ENCODE measurements at places on chromosomes 11 and 22. TPM values are rescaled to one million over a fixed set of nuclear protein-coding genes. Genes with fewer than 3 reads are reported as not detected.

CACNA1I gene
- not detected for polyA plus RNA-seq

PATE4 gene
- not detected for polyA plus RNA-seq

LSP1 gene
- not detected for polyA plus RNA-seq

SSTR3 gene
- 0.06 TPM for polyA plus RNA-seq

MS4A3 gene
- polyA plus RNA-seq = not detected

- DNase-seq = no peak
Observed at GRCh38 chr11:24400059-24400665, 96.7 kb upstream of the LUZP2 start.

DNA sequence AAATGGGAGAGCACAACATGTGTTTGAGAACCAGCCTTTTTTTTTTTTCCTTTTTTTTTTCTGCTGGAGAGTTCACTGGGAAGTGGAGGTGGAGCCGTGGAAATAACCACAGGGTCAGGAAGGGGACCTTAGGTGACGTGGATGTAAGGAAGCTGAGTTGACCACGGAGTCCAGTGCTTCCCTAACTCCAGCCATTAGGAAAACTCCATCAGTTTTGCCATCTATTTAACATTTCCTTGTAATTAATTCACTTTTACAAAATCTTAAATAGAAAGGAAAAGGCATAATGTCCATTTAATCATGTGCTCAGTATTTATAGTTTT is 2.0 kb upstream of the CDK2AP2 start:
- no peak for DNase-seq

PACS1 gene
- polyA plus RNA-seq = 32.5 TPM

GRCh38 chr11:40240284-40240683 is 1219.2 kb downstream of the LRRC4C start:
- no peak for DNase-seq

DNA sequence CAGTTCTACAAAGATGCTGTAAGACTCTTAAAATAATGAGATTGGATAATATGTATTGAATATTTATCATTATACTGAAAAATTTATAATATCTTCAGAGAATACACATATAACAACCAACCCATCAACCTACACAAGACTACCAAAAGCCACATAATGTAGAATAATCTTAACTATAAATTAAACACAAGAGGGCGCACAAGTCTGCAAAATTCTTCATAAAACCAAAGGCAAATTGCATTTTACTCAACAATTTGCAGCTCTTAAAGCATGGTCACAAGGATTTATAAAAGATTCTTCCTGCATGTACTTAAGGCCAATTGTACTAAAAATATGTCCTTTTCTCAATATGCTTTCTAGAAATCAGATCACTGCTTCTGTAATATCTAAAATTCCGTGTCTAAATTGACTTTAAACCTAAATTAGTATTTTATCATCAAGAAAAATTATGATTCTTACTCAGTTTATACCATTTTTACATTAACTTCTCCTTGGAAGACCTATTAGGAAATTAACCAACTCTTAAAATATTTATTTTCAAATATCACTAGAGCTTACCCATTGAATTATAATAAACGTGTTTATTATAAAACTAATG is 79.0 kb downstream of the TTC28 start:
- peak; percentile 30 for DNase-seq

CLDN5 gene
- polyA plus RNA-seq = 0.05 TPM

DNA sequence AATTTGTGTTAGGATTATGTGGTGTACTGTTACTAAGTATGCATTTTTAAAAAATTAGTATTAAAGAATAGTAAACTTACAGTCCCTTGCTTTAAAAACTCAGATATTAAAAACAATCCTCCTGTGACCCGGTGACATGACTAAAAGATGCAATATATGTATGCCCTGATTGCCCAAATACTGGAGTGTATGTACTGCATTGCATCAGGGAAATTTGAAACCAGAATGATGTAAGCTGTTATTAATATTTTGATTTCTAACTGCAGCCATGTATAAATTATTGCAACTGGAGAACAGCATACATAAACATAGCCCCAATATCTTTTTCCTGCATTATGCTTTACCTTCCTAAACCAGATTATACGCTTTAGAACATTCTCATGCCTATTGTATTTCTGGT is 3.7 kb upstream of the HSPA8 start:
- DNase-seq = peak; percentile 13

DNA sequence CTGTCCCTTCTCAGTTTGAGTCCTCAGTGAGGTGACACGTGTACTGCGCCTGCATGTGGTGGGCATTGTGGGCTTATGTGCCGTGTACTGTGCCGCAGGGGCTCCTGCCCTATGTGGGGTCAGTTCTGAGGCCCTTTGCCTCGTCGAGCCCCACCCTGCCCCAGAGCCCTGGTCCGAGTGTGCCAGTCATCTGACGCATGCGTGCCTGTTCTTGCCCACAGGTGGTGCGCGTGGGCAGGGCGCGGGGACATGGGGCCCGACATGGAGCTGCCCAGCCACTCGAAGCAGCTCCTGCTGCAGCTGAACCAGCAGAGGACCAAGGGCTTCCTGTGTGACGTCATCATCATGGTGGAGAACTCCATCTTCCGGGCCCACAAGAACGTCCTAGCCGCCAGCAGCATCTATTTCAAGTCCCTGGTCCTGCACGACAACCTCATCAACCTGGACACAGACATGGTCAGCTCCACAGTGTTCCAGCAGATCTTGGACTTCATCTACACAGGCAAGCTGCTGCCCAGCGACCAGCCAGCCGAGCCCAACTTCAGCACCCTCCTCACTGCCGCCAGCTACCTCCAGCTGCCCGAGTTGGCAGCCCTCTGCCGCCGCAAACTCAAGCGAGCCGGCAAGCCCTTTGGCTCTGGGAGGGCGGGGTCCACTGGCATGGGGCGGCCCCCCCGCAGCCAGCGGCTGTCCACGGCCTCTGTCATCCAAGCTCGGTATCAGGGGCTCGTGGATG is 22.3 kb upstream of the TMEM191C start:
- no peak for DNase-seq

Data from AG04450 (cell line).